Spinal cord (tissue), 10 donors: ENCODE measurements at places on chromosomes 16 and 17. TPM values are rescaled to one million over a fixed set of nuclear protein-coding genes. Genes with fewer than 3 reads are reported as not detected.
A peak's percentile ranks its signal among the peaks of the same experiment; 100 is the strongest.

DNA sequence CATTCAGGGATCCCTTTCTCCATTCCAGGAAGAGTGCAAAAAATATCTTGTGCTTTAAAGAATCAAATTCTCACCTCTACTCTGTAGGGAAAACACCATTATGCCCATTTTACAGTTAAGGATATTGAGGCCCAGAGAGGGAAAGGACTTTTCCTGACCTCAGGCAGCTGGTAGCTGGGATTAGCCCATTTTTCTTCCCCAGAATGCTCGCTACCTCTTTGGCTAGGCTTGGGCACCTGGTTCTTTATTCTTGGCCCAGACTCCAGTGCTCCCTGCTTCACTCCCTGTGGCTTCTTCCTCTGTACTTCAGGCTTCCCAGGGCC lies 45.7 kb downstream of the MEOX1 start:
- DNase-seq, result no peak

DNA sequence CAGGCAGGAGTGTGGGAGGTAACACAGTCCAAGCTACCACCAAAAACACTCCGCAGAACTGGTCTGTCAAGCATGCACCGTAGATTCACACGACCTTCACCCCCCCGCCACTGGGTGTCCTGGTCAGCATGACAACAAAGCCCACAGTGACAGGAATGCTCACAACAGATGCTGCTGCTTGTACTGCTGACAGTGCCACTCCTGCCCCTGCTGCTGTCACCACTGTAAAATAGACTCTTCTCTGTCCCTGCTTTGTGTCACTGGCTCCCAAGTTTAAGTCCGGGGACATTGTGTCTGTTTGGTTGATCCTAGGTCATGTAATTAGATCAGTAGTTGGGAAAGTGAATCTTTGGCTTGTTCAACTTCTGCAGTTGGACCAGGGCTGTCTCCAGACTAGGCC lies 7.0 kb upstream of the ODF4 start:
- peak; percentile 27 for DNase-seq

The PITPNM3 gene
- 12.4 TPM for total RNA-seq

The NPIPB13 gene
- 4.3 TPM for total RNA-seq

The KRTAP2-3 gene
- total RNA-seq, result not detected

The MARCHF10 gene
- total RNA-seq, result 0.59 TPM
